Suprapubic skin (tissue), 4 donors: ENCODE measurements at places on chromosomes 3 and 15. TPM values are rescaled to one million over a fixed set of nuclear protein-coding genes. Genes with fewer than 3 reads are reported as not detected.

GRCh38 chr15:28892789-28893610, 7.2 kb downstream of the APBA2 start:
- no peak overlapping the region for H3K4me3 ChIP-seq
- DNase-seq: no peak
- no peak overlapping the region for H3K27ac ChIP-seq
- H3K4me1 ChIP-seq: no peaks in the 10 kb centered on the region
- no peaks in the 10 kb centered on the region for H3K36me3 ChIP-seq
- peaks cover 15% of the 10 kb centered on the region for H3K27me3 ChIP-seq

GRCh38 chr3:78791753-78792152, 976.0 kb downstream of the ROBO1 start:
- DNase-seq: no peak
- no peak overlapping the region for H3K4me3 ChIP-seq
- H3K27me3 ChIP-seq: no peaks in the 10 kb centered on the region

- no peak for DNase-seq
- no peaks in the 10 kb centered on the region for H3K4me1 ChIP-seq
- H3K4me3 ChIP-seq: no peak overlapping the region
- no peaks in the 10 kb centered on the region for H3K27me3 ChIP-seq
These were observed 307.3 kb upstream of the CTDSPL start for GRCh38 chr3:37554364-37554763.

DNA sequence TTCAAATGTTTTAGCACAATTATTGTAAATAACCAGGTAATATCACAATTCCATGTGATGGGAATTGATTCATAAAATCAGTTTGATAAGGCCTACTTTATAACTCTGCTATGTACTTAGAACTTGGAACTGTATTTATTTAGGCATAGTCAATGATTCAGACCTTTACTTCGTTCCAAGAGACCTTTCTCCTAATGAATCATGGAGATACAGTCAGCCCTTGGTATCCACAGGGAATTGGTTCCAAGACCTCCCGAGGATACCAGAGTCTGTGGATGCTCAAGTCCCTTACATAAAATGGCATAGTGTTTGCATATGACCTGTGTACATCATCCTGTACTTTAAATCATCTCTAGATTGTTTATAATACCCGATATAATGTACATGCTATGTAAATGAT, 60.8 kb upstream of the UMPS start:
- no peaks in the 10 kb centered on the region for H3K27me3 ChIP-seq
- no peak overlapping the region for H3K4me3 ChIP-seq
- no peaks in the 10 kb centered on the region for H3K4me1 ChIP-seq
- peaks cover 17% of the 10 kb centered on the region for H3K36me3 ChIP-seq
- H3K27ac ChIP-seq: no peak overlapping the region
- DNase-seq: no peak

- no peaks in the 10 kb centered on the region for H3K27me3 ChIP-seq
- peaks cover 13% of the 10 kb centered on the region for H3K4me1 ChIP-seq
- H3K36me3 ChIP-seq: no peaks in the 10 kb centered on the region
- no peak overlapping the region for H3K4me3 ChIP-seq
- H3K27ac ChIP-seq: no peak overlapping the region
- DNase-seq: no peak
These were observed 1005.9 kb upstream of the CFAP20DC start for GRCh38 chr3:60055765-60056164.

GRCh38 chr3:163368168-163368567, 1710.1 kb downstream of the SI start:
- H3K4me1 ChIP-seq: no peaks in the 10 kb centered on the region
- no peak overlapping the region for H3K4me3 ChIP-seq
- H3K27me3 ChIP-seq: no peaks in the 10 kb centered on the region
- no peaks in the 10 kb centered on the region for H3K36me3 ChIP-seq

DNA sequence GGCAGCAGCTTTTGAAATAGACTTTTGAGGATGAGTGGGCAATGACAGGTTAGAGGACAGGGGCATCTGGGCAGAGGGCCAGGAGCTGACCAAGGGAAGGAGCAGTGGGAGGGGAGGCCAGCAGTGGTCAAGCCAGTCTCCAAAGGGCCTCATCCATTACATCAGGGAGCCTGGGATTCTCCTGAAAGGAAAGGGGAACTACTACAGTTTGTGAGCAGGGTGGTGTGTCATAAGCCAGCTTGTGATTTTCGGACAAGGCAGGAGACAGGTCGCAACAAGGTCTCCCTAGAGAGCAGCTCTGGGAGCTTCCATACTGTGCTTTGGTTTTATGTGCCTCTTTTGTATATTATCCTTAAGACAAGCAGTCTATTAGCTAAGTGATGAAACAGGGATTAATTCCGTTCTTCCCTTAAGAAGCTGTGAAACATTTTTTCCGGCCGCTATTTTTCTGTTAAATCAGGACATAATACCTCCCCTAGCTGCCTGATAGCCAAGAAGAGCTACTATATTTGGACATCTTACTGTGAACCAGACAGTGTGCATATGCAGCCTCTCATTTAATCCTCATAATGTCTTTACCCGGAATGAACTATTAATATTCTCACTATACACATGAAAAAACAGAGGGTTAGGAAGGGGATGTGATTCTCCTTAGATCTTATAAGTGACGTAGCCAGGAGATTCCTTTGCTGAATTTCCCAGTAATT, 46.4 kb downstream of the C2CD4B start:
- H3K27ac ChIP-seq: peak overlapping the region; percentile 79
- H3K4me3 ChIP-seq: peak overlapping the region; percentile 17
- no peaks in the 10 kb centered on the region for H3K27me3 ChIP-seq
- H3K36me3 ChIP-seq: no peaks in the 10 kb centered on the region
- no peak for DNase-seq

DNA sequence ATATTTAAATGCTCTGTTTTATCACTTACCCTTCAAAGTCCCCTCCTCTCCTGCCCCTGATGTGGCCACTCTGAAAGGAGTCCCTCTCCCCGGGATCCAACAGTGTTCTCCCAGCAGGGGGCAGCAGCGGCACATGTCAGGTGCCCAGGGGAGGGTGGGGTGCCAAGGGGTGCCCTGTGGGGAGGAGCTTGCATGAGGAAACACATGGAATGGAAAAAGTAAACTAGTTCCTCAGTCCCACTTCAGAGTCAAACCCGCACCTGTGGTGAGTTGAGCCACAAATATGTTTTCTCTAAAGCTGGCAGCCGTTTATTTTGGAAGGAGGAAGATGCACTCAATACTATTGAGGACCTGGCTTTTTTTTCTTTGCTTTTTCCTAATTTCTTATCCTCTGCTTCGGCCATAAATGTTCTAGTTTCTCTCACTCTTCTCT, 30.1 kb upstream of the NRROS start:
- no peaks in the 10 kb centered on the region for H3K27me3 ChIP-seq
- no peak overlapping the region for H3K27ac ChIP-seq
- peak; percentile 95 for DNase-seq

DNA sequence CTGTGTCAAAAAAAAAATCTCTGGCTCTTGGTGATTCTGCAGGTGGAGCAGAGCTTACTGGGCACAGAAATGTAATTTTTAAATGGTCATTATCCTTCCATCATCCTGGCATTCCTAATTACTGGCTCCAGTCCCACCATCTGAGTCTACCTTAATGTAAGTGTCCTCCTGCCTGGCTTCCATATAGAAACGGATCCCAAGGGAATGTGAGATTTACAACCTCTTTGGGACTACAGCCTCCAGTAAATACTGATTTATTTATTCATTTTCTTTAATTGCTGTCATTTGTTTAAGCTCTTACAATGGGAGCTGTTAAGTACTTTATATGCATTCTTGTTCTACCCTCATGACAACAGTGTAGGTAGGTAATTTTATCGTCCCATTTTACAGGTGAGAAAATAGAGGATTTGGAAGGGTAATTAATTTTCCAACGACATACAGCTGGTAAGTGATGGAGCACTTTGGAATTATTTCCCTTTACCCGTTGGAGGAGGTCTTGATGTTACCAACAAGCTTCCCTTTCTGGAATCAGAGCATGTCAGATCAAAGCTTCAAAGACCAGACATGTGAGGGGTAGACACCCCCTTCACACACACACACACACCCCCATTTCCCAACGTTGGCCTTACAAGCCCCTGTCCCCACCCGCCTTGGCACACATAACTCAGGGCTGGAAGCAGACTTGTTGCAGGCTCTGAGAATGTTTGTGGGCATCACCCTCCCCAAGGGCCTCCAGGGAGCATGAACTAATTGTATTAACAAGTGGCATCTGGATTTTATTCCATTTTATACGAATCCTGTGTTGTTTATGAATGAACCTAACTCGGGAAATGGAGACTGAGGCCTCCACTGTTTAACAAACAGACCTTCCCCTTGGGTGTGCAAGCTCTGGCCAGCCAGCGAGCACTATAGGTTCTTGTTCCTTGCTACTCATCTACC, 116.9 kb downstream of the ALDH1A2 start:
- H3K27me3 ChIP-seq: no peaks in the 10 kb centered on the region
- no peaks in the 10 kb centered on the region for H3K4me1 ChIP-seq
- H3K36me3 ChIP-seq: no peaks in the 10 kb centered on the region
- H3K27ac ChIP-seq: no peak overlapping the region
- no peak for DNase-seq
- H3K4me3 ChIP-seq: no peak overlapping the region

GRCh38 chr3:29493109-29493508, 212.2 kb downstream of the RBMS3 start:
- H3K27ac ChIP-seq: no peak overlapping the region
- H3K4me1 ChIP-seq: no peaks in the 10 kb centered on the region
- H3K36me3 ChIP-seq: no peaks in the 10 kb centered on the region

GRCh38 chr3:45105855-45106671, 40.1 kb downstream of the CDCP1 start:
- peaks cover 21% of the 10 kb centered on the region for H3K36me3 ChIP-seq
- H3K4me1 ChIP-seq: no peaks in the 10 kb centered on the region
- no peak overlapping the region for H3K4me3 ChIP-seq
- no peaks in the 10 kb centered on the region for H3K27me3 ChIP-seq
- H3K27ac ChIP-seq: no peak overlapping the region
- DNase-seq: peak; percentile 26

- H3K27ac ChIP-seq: no peak within 1 kb of the TSS
- DNase-seq: no peak
- peaks cover 12% of the 10 kb centered on the region for H3K4me1 ChIP-seq
These were observed at the start of gene GPR27 for GRCh38 chr3:71753701-71754609. Gene GPR27 (plus strand): TSS chr3:71753855. CDS start chr3:71754050, 195 bp downstream.

GRCh38 chr15:56411122-56411749, 46.0 kb downstream of the TEX9 start:
- no peak overlapping the region for H3K27ac ChIP-seq
- DNase-seq: no peak
- H3K36me3 ChIP-seq: no peaks in the 10 kb centered on the region
- no peaks in the 10 kb centered on the region for H3K4me1 ChIP-seq

Gene ADGRG7
- not detected for total RNA-seq
